ENCODE measurements at places on chromosomes 3 and 15. TPM values are rescaled to one million over a fixed set of nuclear protein-coding genes. Genes with fewer than 3 reads are reported as not detected.
A peak's percentile ranks its signal among the peaks of the same experiment; 100 is the strongest.

Gene FAM107A
- 2.2 TPM for total RNA-seq

Gene CCDC33
- total RNA-seq: not detected

Gene PARP6
- 61.4 TPM for total RNA-seq

Gene CBLB
- 52.2 TPM for total RNA-seq

Gene SEMA3G
- 2.7 TPM for total RNA-seq

Gene PRKCD
- total RNA-seq: 46.8 TPM

Gene P4HTM
- 60.6 TPM for total RNA-seq

Gene LMAN1L
- 0.60 TPM for total RNA-seq

Gene MFAP1
- total RNA-seq: 22.6 TPM

Gene TIMMDC1
- total RNA-seq: 107 TPM

Gene MYO1E
- 325 TPM for total RNA-seq

Gene CCR9
- total RNA-seq: not detected

Gene INTS14
- total RNA-seq: 31.9 TPM

- no peak for DNase-seq
These were observed 45.2 kb upstream of the ABI3BP start for GRCh38 chr3:101038393-101038792.

GRCh38 chr3:54424292-54424691 lies 301.9 kb downstream of the CACNA2D3 start:
- no peak for DNase-seq

GRCh38 chr3:59463253-59463652 lies 413.4 kb upstream of the CFAP20DC start:
- no peak for DNase-seq

DNA sequence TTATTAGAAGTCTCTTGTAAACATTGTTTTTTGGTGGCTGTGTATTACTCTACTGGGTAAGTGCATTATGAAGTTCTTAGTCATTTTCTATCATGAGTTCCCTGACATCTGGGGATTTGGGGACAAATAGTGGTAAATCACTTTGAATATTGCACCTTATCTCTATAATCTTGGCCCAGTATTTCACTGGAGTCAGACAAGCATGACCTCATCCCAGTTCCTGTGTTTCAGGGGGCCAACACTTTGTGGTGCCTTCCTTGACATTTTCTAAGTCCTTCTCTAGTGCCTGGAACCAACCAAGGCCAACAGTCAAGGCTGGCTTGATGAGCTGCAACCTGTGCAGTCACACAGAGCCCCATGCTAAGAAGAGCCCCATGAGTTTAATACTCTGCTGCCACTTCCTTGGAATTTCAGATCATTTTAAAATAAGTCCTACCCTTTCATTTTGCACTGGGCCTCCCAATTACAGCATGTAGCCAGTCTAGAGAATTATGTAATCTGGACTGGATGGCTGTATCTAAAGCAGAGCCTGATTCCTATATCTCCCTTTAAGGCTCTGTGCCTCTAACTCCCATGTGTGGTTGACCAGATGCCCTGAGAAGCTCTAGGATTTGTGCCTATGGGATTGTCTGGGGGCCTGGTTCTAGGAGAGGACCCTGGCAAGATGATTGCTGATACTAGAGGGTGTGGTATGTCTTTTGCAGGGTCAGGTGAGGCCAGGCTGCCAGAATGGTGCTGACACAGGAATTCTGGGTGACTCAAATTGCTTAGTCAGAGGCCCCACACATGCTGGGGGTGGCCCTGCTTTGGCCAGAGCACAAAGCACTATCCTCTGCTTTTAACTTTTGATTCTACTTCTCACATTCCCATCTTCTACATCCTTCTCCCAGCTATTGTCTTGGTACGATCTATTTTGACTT lies 319.6 kb upstream of the TBC1D5 start:
- DNase-seq: no peak

- DNase-seq: no peak
These were observed 16.5 kb upstream of the FAM3D start for GRCh38 chr3:58683001-58683458.

DNA sequence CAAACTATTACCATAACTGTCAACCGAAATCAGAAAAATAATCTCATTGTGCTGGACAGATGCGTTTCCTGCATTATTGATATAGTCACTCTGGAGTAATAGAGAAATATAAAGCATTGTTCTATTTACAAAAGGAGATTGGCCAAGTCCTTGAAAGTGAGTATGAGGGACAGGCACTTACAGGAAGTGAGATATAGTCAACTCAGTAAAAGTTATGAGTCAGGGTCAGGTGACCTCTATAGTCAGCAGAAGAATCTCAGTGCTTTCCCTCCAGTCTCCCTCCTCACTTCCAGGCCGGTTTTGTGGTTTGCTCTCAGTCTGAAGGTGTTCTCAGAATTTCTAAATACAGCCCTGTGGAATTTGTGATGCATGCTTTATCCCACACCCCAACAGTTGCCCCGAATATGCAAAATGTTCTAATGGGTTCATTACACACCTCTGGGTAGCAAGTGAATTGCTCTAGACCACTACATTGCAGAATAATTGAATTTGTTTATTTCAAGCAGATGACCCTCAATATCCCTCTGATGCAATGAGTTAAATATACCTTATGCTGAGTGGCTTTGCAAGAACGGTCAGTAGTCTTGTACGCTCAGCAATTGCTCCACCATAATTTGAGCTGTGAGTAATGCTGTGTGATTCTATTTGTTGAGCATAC lies 787.7 kb downstream of the MCTP2 start:
- no peak for DNase-seq

GRCh38 chr3:46852839-46853355 lies 10.3 kb downstream of the MYL3 start:
- DNase-seq: peak; percentile 10

DNA sequence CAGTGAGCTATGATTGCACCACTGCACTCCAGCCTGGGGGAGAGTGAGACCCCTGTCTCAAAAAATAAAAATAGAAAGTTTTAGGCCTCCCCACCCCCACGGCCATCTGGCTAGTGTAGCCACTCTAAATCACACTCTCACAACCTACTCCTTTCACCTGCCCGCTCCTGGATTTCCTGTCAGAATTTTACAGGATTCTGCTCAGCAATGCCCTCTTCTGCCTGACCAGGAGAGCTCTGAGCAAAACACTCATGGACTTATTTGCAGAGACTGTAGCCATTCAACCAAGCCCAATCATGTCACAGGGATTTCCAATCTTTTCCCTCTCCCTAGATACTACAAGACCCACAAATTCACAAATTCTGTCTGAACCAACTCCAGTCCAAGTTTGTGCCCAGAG lies 242.6 kb upstream of the TPRG1 start:
- peak; percentile 30 for DNase-seq

DNA sequence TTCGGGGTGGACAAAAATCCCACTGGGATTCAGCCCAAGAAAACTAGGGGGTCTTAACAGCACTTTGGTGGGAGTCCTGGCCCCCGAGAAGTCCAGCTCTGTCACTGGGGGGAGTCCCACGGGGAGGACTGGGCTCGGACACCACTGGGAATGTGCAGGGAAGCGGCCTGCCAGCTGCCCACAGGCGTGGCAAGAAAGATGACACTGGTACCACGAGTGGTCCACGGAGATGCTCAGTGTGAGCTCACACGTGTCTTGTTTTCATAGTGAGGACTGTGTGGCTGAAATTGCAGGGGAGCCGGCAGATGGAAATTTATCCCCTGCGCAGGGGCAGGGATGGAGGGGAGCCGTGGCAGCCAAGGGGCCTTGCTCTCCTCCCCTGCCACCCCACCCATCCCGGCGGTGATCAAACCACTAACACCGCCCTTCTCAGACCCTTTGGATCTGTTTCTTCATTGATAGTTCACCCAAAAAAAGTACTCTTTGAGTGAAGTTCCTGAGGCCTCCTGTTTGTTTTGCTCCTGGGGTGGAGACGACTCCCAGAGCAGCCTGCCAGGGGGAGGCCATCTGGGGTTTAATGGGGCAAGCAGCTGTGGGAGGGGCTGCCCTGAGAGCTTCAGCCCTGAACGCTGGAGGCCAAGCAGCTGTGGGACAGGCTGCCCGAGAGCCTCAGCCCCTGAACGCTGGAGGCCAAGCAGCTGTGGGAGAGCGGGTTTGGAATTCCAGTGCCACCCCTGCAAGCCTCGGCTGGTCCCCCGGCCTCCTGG lies 130.9 kb downstream of the LRRK1 start:
- peak; percentile 22 for DNase-seq

GRCh38 chr3:71104121-71104541 lies 479.4 kb downstream of the FOXP1 start:
- DNase-seq: no peak

DNA sequence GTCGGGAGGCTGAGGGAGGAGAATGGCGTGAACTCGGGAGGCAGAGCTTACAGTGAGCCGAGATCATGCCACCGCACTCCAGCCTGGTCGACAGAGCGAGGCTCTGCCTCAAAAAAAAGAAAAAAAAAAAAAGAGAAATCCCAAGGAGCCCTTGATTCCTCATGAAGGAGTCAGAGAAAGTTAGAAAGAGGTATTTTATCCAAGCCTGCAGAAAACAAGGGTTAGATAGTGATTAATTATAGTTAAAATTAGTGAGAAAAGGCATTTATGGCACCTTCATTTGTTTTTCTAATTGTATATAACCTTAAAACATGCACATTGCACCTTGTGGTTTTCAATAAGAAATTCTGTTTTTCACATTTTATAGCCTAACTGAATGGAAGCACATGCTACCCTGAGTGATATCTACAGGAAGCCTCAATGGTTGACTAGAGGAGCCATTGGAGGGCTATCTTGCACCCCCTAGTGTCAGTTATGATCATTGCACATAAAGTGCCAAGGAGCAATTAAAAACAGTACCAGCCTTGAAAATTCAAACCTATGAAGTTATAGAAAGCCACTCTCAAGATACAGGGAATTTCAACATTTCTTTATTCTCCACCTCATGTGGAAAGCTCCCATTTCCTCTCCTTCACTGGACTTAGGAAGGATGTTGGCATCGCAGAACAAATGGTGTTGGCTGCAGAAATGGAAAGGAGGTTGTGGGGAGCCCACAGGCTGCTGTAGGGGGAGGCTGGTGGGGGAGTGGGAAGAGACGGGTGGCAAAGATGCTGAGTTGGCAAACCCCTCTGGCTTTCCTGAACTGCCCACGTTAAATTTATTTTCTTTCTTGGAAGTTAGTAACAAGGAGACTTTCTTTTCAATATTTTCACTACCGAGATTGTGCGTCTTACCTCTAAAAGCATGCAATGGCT lies 48.5 kb downstream of the ITGA11 start:
- no peak for DNase-seq

DNA sequence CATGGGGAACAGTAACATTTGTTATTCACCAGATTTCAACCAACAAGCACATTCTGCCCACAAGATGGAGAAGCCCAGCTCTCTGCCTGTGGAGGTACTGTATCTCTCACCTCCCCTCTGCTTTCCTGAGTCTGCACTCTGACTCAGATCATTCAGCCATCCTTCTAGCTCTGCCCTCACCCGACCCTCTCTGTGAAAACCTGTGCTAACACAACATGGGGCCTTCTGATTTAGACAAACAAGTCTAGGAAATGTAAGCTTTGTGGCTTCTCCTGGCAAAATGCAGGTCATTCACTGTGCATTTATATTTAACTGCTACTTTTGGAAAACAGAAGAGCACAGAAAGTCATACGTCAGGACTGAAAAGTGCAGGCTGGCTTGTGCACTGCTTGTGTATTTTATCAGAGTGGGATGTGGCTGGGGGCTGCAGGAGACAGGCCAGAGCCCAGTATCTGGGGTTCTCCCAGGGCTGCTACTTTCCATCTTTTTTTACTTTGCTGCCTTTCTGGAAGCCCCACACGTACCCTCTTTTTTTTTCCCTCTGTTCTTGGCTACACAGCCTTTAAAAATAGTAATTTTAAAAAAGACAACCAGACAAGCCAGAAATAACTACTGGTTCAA lies 50.8 kb downstream of the SUSD5 start:
- DNase-seq: no peak

GRCh38 chr3:67808906-67809305 lies 154.5 kb upstream of the SUCLG2 start:
- no peak for DNase-seq

DNA sequence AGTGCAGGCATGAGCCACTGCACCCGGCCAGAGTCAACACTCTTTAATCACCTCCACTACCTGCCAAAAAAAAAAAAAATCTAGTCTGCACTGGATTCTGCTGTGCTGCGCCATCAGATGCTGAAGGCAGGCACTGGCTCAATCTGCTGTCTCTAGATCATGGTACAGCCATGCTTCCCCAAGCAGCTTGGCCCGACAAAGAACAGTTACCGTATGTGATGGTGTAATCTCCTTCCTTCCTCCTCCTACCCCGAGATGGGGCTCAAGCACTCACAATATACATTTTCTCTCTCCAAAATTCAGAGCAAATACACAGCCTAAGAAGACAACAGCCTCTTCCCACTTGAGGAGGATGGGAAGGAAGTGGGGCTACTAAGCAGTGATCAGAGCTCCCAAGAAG lies 45.1 kb downstream of the DAPK2 start:
- no peak for DNase-seq

DNA sequence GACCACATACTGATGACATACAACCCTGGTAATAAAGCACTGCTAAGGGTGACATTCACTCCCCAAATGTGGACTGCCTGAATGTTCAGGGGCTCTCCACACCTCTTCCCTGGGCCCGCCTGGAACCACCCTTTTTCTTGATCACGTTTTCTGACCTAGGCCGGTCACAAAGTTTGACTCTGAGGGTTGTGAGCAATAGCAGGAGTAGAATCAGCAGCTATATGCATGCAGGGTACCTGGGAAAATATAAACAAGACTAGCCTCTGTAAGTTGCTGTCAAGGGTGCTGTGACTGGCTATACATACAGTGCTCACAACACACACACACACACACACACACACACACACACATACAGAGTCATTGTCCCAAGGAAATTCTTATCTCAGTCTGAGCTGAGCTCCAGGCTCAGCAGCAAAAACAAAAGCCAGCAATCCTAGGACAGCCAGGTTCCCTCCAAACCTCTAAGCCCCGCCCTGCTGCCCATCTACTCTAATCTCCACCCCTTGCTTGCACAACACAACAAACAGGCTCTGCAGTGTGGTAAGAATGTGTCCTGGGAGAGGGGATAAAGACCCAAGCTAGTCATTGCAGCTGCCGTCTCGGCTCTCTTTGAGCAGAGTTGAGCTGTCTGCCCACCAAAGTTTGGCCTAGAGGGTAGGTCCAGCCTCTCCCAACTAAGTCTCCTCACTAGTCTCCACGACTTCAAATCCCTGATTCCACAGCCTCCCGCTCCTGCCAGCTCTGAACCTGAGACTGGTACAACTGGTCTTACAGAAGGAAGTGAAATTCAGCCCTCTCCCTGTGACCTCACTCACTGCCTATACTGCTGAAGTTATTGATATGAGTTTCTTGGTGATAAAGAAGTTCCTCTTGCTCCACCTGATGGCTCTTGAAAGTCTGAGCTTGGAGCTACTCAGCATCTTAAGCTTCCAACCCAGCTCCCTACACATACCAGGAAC lies 2.2 kb downstream of the BMF start:
- peak; percentile 85 for DNase-seq

DNA sequence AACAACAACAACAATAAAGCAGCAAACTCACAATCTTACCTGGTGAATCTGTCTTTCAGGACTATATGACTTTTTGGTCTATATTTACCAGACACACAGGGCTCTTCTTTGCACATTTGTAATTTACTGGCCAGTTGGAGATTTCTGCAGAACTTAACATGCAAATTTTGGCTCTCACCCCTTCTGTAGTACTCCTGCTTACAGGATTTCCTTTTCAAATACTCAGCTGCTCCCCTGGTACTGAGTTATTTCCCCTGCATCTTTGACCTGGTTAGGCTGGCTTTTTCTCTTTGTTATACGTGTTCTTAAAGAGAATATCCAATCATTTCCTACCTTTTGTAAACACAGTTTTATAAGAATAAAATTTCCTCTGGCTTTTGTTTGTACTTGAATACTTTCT lies 228.0 kb downstream of the MBNL1 start:
- DNase-seq: no peak

- no peak for DNase-seq
These were observed 1.1 kb downstream of the GRAMD2A start for GRCh38 chr15:72196409-72197040.

- no peak for DNase-seq
These were observed 33.4 kb upstream of the INSYN1 start for GRCh38 chr15:73786538-73786937.

Measured in mucosa of descending colon (tissue), 3 donors.